ENCODE measurements at places on chromosomes 3 and 15.

DNA sequence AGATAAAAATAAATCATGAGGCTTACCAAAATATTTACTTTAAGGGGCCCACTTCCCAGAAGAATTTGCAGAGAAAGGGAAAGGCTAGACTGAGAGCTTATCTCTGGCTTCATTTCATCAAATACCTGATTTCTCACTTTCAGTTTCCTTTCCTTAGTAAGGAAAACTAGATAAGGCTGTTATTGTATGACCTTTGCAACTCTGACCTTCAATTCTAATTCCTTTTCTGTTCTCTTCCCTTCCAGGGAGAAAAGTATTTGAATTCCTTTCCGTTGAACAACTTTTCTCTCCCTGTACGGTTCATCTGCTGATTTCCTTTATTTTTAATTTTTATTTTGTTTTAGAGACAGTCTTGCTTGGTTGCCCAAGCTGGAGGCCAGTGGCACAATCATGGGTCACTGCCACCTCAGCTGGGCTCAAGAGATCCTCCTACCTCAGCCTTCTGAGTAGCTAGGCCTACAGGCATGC lies 7.1 kb upstream of the PXK start:
- DNase-seq = no peak

- DNase-seq = no peak
Measured at GRCh38 chr3:85835857-85836440, 877.2 kb downstream of the CADM2 start.

GRCh38 chr15:85312929-85313331 lies 67.5 kb upstream of the AKAP13 start:
- no peak for DNase-seq

- DNase-seq = no peak
Measured at GRCh38 chr3:61803983-61804382, 242.6 kb downstream of the PTPRG start.

- peak; percentile 71 for DNase-seq
Measured at GRCh38 chr15:92091155-92091734, 237.7 kb downstream of the SLCO3A1 start.

GRCh38 chr3:123880998-123881561 lies 3.1 kb downstream of the MYLK start:
- no peak for DNase-seq

Data from right forelimb (tissue), 1 donor.